ENCODE measurements at places on chromosomes 13 and 19.
A peak's percentile ranks its signal among the peaks of the same experiment; 100 is the strongest.

- DNase-seq = no peak
Observed at GRCh38 chr13:38697628-38698333, 10.9 kb downstream of the FREM2 start.

- DNase-seq = peak; percentile 86
Observed at GRCh38 chr19:29662604-29663404, 2.5 kb upstream of the PLEKHF1 start.

GRCh38 chr13:76803831-76804230, 82.4 kb downstream of the KCTD12 start:
- no peak for DNase-seq

DNA sequence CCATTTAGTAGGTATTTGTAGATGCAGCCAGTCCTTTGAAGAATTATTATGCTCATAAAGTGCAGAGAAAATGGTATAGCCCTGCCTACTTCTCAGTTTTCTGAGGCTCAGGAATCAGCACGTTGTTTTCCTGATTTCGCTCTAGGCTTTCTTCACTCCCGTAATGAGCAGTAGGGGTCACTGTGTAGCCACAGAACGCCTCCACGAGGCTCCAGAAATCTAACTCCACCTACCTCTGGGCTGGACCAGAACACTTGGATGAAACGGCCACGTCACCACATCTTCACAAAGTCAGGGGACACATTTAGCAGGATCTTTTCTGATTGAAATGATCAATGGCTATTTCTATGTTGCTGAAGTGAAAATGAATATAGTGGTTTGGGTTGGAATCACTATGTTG, 49.8 kb upstream of the GTF3A start:
- DNase-seq = peak; percentile 80

GRCh38 chr19:19226204-19226603, 14.4 kb downstream of the NCAN start:
- DNase-seq = no peak

DNA sequence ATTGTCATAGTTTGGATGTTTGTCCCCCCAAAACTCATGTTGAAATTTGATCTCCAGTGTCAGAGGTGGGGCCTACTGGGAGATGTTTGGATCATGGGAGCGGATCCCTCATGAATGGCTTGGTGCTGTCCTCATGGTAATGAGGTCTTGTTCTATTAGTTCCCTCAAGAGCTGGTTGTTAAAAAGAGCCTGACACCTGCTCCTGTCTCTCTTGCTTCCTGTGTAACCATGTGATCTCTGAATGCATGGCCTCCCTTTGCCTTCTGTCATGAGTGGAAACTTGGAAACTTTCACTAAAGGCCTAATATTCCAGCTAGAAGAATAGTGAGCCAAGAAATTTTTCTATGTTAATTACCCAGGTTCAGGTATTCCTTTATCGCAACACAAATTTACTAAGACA, 311.4 kb upstream of the ATXN8OS start:
- no peak for DNase-seq

- no peak for DNase-seq
Observed at GRCh38 chr19:4582980-4583842, 23.7 kb upstream of the SEMA6B start.

DNA sequence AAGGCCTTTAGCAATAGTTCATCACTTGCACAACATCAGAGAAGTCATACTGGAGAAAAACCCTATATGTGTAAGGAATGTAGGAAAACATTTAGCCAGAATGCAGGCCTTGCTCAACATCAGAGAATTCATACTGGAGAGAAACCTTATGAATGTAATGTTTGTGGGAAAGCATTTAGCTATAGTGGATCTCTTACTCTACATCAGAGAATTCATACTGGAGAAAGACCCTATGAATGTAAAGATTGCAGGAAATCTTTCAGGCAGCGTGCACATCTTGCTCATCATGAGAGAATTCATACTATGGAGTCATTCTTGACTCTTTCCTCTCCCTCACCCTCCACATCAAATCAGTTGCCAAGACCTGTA, 19.8 kb downstream of the ZNF583 start:
- no peak for DNase-seq

DNA sequence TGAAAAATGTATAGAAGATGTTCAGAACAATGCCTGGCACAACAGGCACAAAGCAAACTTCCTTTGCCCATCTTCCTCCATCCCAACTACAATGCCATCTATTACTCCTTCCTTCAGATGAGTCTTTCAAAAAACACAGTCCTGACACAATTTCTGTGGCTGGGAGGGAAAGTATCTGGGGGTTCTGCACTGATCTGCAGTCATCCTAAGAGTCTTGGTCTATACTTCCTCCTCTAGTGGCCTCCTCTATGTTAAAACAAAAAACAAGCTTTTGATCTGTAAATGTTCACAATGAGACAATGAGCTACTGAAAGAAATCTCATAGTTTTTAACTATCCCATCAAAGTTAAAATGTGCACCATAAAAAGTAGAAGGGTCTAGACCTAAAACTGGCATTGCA, 44.8 kb downstream of the USP12 start:
- DNase-seq = no peak

- no peak for DNase-seq
Observed at GRCh38 chr13:33070713-33071112, 54.5 kb downstream of the KL start.

GRCh38 chr19:5338656-5339197, 1.9 kb downstream of the PTPRS start:
- no peak for DNase-seq

- no peak for DNase-seq
Observed at GRCh38 chr19:44712864-44713515, 14.0 kb downstream of the CEACAM16 start.

GRCh38 chr13:113544896-113545295, 39.7 kb upstream of the TFDP1 start:
- no peak for DNase-seq

DNA sequence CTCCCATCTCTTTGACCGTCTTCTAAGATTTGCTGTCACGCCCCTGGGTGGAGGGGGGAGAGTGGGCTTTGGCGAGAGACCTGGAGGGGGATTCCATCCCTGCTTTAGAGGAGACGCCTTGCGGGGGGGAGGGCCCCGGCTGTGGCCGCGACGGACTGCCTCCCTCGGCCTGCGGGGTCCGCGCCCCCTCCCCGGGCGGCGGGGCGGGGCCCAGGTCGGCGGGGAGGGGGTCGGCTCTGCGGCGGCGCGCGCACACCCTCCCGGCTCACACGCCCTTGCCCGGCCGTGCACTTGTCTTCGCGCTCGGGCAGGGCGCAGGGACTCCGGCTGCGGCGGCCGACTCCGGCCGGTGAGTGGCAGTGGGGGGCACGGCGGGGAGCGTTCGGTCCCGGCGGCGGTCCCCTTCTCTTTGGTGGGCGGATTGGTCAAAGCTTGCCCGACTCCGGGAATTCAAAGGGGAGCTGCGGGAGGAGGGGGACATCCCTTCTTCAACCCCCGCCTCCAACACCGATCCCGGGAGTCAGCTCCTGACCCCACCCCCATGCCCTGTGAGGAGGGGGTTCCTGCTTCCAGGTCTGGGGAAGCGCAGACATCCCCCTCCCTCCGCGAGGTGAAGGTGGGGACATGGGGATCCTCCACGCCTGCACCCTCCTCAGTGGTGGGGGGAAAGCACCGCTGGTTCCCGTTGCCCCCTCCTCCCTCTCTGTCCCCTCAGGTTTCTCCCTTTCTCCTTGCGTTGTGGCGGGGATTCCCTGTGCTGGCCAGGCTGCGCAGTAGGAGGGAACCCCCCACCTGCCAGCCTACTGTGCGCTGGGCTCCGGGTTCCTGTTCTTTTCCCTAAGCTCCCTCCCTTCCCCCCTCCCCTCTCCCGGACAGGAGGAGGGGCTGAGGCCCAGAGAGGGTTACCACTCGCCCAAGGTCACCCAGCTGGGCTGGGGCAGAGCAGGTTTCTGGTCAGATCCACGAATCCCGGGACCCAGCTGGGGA, 14.6 kb upstream of the KCNN1 start:
- DNase-seq = no peak

GRCh38 chr13:30107521-30108136, 199.7 kb downstream of the KATNAL1 start:
- no peak for DNase-seq

GRCh38 chr13:64041296-64041695, 2625.6 kb upstream of the PCDH20 start:
- no peak for DNase-seq

GRCh38 chr13:79282976-79283375, 123.1 kb downstream of the RBM26 start:
- DNase-seq = no peak

DNA sequence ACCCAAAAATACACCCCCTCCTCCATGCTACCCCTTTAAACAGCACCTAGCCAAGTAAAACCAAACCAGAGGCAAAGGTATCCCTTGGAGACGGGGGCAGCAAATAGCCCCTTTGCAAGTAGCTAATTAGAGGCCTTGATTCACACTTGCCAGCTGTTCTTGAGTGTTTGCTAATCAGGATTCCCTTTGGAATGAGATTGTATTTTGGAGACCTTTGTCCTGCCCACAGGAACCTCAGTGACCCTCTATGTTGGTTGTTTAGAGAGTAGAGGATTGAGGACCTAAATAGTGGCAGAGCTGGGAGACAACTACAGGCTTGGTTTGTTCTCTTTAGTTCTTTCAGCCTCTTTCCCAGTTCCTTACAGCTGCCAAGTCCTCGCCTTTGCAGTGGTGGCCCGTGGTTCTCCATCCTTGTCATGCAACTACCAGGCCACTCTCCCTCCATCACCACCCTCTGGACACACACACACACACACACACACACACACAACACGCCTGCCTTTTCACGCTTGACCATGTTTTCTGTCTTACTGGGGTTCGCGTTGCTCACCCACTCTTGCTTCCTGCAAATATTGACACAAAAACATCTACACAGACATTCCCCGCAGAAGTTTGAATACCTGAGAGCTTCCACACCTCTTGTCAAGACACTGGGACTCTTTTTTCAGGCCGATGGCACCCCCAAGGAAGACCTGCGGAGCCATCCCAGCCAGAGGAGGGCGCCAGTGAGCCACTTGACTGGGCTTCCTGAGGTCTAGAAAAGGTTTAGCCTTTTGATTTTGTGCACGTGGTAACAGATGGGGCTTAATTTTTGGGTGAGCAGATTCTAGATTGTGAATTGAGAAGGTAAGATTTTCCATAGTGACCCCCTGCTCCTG, 80.0 kb upstream of the GPR183 start:
- peak; percentile 29 for DNase-seq

GRCh38 chr13:48567515-48568369, 34.9 kb upstream of the RCBTB2 start:
- no peak for DNase-seq

DNA sequence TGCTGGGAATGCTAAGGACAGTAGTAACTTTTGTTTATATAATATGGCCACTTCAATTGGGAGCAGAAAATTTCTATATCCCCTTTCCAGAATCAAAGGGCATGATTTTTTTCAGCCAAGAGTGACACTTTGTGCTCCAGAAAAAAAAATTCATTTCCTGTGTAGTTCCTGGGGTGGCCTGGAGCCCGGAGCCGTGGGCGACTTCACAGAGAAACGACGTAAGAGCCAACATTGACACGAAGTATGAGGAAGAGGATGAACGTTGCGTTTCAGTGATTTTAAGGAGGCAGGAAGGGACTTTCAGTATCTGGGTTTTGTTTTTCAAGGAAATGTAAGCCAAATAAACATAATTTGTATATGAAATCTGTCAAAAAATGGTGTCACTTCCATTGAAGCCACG, 187.6 kb downstream of the STK24 start:
- DNase-seq = no peak

- DNase-seq = peak; percentile 19
Observed at GRCh38 chr13:71320452-71320851, 546.6 kb downstream of the DACH1 start.

- DNase-seq = no peak
Observed at GRCh38 chr13:107642831-107643230, 572.5 kb downstream of the LIG4 start.

DNA sequence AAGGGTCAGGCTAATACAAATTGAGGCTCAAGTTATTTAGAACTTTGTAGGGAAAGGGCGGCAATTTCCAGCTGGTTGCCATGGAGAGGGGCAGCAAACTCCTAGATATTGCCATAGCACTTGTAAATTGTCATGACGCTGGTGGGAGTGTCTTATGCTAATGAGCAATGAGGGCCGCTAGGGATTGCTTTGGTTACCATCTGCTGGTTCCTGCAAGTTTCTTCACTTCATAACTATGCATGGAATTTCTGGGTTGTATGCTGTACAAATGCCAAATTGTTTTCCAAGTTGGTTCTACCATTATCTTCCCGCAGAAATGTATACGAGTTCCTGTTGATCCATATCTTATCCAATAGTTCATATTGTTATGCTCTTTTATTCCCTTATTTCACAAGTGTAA, 1339.4 kb downstream of the EFNB2 start:
- peak; percentile 94 for DNase-seq

DNA sequence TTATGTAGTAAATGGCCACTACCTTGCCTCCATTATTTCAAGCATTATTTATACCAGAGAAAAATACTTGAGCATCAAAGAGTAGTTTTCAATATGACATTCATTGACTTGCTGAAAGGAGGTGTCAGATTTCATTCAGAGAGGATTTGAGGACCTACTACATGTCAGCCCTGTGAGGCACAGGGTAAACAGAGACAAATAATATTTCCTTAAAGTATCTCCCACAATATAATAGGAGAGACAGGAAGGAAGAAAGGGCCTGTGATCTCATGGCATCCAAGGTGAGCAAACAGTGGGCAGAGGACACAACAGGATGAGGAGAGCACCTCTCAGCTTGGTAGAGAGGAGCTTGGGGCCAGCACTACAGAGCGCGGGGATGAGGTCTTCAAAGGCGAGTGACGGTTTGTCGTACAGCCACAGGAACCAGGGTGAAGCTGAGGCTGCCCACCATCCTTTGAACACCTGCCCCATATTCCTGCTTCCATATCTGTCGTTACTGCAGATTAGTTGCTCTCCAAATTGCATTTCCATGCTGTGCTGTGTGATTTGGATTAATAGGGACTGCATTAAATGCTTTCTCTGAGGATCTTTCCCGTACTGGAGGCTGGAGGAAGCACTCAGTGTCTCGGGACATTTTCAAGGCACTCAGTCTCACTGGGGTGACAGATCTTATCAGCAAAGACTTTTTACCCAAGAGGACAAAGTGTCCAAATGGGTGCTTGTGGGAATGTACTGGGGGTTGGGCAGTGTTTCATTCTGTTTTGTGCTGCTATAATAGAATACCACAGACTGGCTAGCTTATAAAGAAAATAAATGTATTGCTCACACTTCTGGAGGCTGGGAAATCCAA, 59.2 kb downstream of the GJA3 start:
- no peak for DNase-seq

DNA sequence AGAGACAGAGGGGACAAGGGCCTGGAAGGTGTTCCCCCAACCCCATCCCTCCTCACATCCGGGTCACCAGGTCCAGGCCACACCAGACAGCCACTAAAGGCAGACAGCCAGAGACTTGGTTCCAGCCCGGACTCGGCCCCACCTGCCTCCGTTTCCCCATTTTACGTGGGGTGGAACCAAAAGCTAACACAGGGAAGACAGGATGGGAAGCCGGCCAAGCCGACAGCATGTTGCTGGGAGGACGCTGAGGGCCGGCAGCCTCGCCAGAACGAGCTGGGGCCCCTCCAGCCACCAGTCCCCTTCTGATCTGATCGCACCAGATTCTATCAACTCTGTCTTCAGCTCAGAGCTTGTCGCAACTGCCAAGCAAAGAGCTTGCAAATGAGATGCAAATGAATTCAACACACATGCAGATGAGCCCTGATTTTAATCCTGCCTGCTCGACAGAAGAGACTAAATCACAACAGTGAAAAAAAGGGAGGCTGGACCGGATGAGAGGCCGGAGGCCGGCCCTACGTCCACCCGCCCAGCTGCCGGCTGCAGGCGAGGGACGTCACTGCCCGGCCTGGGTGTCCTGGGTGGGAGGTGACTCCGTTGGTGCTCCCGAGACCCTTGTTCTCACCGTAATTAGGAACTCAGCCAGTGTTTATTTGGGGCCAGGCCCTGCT, 17.5 kb upstream of the SHC2 start:
- DNase-seq = no peak

Data from brain microvascular endothelial cell (primary cell).